AML-193 (cell line): ENCODE measurements at places on chromosomes 16 and 17.

- DNase-seq: no peak
Measured at GRCh38 chr16:65201511-65201910, 79.6 kb upstream of the CDH11 start.

DNA sequence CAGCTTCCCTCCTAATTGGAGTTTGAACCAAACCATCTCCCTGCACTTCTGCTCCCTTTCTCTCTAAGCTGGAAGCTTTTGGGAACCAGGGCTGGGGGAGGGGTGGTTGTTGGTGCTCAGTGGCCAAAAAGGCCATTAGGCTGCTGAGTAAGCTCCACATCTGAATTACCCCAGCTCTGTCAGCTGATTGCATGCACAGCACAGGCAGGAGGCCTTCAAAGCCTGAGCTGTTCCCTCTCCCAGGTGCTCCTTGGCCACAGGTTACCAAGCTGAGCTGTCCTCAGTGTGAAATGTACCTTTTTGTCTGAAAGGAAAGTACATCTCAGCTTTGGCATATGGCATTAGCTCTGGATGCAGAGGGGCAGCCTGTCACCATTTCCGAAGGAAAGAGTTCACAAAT lies 6.2 kb upstream of the TBKBP1 start:
- DNase-seq: no peak

- DNase-seq: no peak
Measured at GRCh38 chr17:57337390-57337789, 81.1 kb downstream of the MSI2 start.

- DNase-seq: no peak
Measured at GRCh38 chr16:58160855-58161254, 31.7 kb upstream of the CFAP20 start.

- DNase-seq: no peak
Measured at GRCh38 chr16:84313921-84314320, 19.2 kb downstream of the WFDC1 start.

DNA sequence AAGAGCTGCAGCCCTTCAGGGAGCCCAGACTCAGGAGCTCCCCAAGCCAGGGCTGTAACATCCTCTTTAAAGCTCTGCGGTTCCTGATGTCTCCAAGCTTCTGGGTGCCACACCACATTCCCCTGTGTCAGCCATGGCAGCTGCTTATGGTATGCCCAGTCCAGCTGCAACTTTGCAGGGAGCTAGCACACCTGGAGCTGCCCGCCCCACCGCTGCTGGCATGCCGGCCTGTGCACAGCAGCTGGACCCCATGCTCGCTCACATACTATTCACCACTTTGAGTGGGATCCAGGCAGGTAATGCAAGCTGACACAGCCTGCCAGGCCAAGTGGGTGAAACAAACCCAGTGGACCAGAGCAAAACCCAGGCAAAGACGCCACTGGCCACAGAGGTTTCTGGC lies 305.6 kb upstream of the AXIN2 start:
- no peak for DNase-seq

DNA sequence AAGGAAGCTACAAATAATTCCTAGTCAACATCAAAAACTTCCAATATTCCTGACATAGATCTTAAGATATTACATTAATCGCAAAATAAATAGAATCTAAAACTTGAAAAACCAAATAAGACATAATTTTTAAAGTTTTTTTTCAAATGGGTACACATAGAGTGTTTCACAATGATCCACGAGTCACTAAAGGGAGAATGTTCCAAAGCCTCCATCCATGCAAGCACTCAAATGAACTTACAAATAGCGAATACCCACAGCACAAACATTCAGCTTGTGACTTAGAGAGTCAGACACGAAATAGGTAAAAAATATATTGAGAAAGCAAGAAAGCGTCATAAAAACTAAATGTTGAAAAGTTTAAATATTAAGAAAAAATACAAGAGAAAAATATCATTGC lies 65.7 kb downstream of the CEP112 start:
- no peak for DNase-seq

GRCh38 chr16:81073560-81074330 lies 3.3 kb downstream of the C16orf46 start:
- DNase-seq: no peak

- no peak for DNase-seq
Measured at GRCh38 chr16:1124795-1125194, 28.1 kb upstream of the CACNA1H start.

DNA sequence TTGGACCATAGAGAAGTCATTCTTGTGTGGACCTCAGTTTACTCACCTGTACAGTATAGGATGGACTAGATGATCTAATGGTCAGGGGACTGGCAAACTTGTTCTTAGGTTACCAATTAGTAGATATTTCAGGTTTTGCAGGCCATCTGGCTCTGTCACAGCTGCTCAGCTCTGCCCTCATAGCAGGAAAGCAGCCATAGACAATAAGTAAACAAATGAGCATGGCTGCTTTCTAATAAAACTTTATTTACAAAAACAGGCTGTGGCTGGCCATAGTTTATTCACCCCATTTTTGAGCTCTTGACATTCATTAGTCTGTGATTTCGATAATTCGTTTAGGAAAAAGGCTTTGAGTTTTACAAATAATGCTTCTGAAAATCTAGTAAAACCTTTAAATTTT lies 12.7 kb downstream of the BPTF start:
- DNase-seq: no peak

DNA sequence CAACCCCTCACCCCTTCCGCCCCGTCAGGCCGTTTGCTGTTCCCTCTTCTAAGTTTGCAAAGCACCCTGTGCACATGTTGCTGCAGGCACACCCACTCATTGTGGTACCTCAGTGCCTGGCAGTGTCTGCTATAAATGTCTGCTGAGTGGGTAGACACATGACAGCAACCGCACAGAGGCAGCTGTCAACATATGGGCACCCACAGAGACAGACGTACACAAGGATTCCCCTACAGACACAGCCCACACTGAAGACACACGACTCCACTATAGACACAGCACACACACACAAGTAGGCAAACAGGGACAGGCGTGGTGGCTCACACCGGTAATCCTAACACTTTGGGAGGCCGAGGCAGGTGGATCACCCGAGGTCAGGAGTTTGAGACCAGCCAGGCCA lies 17.8 kb upstream of the CRK start:
- no peak for DNase-seq

DNA sequence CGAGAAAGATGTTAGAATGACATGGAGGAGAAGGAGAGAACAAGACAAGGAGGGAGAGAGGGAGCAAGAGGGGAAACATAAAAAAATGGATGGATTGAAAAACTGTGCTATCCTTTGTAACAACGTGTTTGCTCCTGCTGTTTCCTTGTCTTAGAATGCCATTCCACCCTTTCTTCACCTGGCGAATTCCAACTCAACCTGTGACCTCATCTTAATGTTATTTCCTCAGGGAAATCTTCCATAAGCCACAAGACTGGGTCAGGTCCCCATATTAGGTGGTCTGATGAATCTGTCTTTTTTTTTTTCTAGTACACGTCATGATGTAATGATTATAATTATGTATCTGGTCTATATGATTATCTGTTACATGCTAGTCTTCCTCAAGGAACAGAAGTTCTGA lies 195.0 kb upstream of the MAF start:
- DNase-seq: no peak

- no peak for DNase-seq
Measured at GRCh38 chr17:62724398-62725146, 83.5 kb downstream of the MARCHF10 start.

DNA sequence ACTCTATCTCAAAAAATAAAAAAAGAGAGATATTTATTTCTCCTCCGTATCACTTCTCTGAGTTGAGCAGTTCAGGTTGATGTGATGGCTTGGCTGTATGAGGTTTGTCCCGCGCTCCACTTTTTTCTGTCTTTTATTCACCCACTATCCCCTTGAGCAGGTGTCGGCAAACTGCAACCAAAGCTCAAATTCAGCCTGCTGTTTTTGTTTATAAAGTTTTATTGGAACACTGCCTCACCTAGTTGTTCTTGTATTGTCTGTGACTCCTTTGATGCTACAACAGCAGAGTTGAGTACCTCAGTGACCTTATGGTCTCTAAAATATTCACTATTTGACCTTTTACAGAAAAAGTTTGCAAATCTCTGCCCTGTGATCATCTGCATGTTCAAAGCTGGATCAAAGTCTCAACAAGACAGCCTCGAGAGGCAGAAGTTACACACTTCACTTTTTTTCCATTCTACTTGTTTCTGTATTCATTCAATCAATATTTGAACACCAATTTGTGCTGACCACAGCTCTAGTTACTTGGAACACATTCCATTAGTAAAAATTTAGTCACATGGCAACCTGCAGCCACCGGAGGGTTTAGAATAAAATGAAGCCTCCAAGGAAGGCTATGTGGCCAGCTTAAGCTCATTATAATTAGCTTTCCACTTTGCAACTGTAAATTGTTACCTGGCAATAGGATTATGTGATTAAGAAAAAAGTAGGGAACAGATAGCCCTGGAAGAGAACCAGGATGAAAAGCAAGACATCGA lies 945.8 kb downstream of the KCNJ2 start:
- DNase-seq: no peak
